ENCODE measurements at places on chromosomes 1 and 21. TPM values are rescaled to one million over a fixed set of nuclear protein-coding genes. Genes with fewer than 3 reads are reported as not detected.

ANGPTL3 gene
- not detected for total RNA-seq

DNA sequence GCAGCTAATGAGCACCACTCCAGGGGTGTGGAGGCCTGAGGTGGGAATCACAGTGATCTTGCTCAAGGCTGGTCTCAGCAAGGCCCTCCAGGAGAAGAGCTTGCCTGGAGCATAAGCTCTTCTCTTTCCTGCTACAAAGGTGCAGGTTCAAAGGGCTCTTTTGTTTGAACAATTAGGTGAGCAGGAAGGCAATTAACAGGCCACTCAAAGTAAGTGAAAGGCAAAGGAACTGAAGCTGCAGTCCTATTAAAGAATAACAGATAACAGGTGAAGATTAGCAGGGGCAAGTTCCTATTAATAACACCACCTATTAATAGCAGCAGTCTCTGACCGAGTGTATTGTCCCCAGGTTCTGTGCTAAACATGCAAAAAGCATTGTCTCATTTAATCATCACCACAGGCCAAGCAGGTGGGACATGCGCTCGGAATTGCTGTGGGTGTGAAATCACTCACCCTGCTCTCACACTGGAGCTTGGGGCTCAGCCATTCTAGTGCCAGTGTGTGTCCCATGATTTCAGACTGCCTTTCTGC lies 113.8 kb downstream of the RHOU start:
- no peaks in the 10 kb centered on the region for H3K36me3 ChIP-seq
- H3K4me1 ChIP-seq: no peaks in the 10 kb centered on the region
- no peak for DNase-seq
- no peak overlapping the region for H3K4me3 ChIP-seq
- H3K27me3 ChIP-seq: no peaks in the 10 kb centered on the region

OR2T11 gene
- total RNA-seq: not detected

FCER1A gene
- total RNA-seq: 1.5 TPM

DNA sequence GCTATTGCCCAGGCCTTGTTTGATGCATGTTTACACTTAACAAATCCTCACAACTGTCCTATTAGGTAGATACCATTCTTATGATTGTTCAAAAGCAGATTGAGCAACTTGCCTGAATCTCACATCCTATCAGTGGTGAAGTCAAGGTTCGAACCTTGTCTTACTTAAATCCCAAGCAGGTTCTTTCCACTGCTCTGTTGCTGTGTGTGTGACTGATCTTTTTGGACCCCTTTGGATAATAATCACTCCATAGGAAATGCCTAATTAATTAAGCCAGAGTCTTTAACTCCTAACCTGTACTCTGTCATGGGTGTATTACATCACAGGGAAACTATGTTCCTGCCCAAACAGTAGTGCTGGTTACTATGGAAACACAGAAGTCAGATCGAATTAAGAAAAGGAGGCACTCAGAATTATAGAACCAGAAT lies 84.2 kb downstream of the SPATA46 start:
- no peak overlapping the region for H3K27ac ChIP-seq
- H3K27me3 ChIP-seq: no peaks in the 10 kb centered on the region
- H3K36me3 ChIP-seq: no peaks in the 10 kb centered on the region
- no peaks in the 10 kb centered on the region for H3K4me1 ChIP-seq
- DNase-seq: no peak

- no peaks in the 10 kb centered on the region for H3K36me3 ChIP-seq
- H3K27ac ChIP-seq: no peak overlapping the region
- DNase-seq: peak; percentile 83
- H3K4me3 ChIP-seq: no peak overlapping the region
Observed at GRCh38 chr1:206925106-206925736, 3.5 kb upstream of the FCMR start.

GRCh38 chr1:61017651-61018050 lies 64.7 kb upstream of the NFIA start:
- no peak overlapping the region for H3K4me3 ChIP-seq
- DNase-seq: no peak
- no peaks in the 10 kb centered on the region for H3K36me3 ChIP-seq
- H3K27ac ChIP-seq: no peak overlapping the region

- no peak overlapping the region for H3K4me3 ChIP-seq
- H3K36me3 ChIP-seq: peaks cover 5% of the 10 kb centered on the region
- no peak for DNase-seq
- no peaks in the 10 kb centered on the region for H3K4me1 ChIP-seq
- H3K27me3 ChIP-seq: no peaks in the 10 kb centered on the region
Observed at GRCh38 chr1:21045351-21045750, 131.3 kb downstream of the EIF4G3 start.

Data from aorta (tissue), 5 donors.